Urinary bladder (tissue), 4 donors: ENCODE measurements at places on chromosomes 3 and 15. TPM values are rescaled to one million over a fixed set of nuclear protein-coding genes. Genes with fewer than 3 reads are reported as not detected.

- no peak for DNase-seq
Measured at GRCh38 chr3:44894485-44894884, 20.1 kb downstream of the TGM4 start.

The MDFIC2 gene
- not detected for polyA plus RNA-seq

The EPB42 gene
- not detected for polyA plus RNA-seq

DNA sequence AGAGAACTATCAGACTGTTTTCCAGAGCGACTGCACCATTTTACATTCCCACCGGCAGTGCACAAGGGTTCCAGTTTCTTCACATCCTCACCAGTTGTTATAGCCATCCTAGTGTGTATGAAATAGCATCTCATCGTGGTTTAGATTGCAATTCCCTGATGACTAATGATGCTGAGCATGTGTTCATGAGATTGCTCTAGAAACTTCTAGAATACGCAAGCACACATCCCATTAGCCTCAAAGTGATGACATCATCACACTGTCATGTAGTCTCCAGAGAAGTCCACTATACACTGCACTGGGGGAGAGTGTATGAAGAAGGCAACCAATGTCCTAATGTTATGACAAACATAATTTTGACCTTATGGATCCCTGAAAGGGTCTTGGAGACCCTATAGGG, 30.1 kb downstream of the FBLN2 start:
- no peak for DNase-seq

DNA sequence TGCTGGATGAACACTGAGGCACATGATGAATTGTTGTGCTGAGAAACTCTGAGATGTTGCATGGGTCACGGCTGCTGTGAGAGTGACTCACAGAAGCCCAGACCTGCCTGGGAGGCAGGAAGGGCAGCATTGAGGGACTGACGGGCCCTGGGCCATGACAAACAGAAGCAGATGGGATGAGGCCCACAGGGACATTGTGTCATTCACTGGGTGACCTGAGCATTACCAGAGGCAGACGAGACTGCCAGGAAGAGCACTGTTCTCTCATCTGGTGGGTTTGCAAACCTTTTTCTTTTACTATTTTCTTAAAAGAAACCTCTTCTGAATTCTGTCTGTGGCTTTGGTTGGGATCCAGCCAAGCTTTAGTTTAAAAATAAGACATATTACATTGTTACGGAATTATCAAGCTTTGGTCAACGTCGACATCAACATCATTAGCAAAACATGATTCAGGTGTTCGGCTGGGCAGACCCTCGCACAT, 67.8 kb downstream of the BDH1 start:
- DNase-seq, result no peak

- DNase-seq, result no peak
Measured at GRCh38 chr3:83230376-83230775, 1468.9 kb upstream of the GBE1 start.

DNA sequence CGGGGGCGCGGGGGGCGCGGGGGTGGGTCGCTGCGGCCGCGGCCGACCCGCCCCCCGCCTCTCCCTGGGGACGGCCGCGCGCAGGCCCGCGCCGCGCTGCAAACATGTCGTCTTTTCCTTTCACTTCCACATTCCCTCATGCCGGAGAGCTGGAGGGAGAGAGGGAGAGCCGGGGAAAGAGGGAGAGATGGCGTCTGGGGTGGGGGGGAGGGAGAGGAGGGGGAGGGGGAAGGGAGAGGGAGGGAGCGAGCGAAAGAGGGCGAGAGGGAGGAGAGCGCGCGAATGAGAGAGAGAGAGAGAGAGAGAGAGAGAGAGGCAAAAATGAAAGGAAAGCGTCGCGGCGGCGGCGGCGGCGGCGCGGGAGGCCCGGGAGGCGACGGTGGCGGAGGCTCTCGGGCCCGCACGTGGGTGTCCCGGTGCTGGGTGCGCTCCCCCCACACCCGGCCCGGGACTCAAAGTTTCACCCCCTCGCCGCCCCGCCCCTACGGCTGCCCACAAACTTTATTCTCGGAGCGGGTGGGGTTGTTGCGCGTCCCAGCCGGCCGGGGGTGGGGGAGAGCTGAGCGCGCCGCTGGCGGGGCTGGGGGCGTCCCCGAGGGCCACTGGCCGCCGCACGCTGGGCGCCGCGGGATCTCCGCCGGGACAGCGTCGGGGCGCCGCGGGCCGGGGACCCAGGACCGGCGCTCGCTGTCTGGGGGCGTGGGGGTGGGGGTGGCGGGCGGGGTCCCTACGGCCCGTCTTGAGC, 731 bp downstream of the ZNF710 start:
- DNase-seq, result no peak

DNA sequence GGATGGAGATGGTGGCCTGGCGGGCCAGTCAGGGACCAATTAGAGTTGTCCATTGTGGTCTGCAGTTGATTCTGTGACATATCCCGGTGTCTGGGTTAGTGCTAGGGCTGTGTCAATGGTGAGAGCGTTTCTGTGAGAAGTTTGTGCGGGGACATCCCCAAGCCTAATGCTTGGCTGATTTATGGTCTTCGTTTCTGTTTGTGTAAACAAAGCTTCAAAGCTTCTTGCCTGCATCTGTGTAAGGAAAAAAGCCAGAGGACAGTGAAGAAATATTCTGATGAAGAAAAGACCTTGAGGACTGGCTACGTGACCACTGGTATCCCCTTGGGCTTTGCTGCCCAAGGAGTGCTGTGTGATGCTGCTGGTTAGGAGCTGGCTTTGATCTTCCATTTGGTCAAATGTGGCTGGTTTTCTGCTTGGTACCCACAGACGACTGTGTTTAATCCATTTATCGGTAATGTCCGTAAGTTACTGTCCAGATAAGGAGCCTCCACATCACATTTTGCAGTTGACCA, 74.6 kb upstream of the LRTM1 start:
- DNase-seq, result no peak

The TIGIT gene
- 0.18 TPM for polyA plus RNA-seq

DNA sequence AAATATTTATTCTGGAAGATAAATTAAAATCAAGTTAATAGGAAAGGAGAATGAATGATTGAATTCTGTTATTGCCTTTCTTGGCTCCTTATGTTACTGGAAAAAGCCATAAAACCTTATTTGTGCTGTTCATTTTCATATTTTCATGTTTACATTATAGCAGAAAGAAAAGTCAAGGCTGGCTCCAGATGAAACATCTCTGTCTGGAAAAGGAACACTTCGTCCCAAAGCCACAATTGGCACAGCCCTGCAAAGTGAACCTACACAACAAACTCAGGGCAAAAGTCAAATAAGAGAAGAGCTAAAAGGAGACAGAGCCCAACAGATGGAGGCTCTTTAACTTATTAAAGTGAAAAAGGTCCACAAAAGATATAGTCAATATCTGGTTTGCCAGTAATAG, 73.4 kb downstream of the GTPBP8 start:
- no peak for DNase-seq

- DNase-seq, result no peak
Measured at GRCh38 chr3:14322001-14322400, 80.4 kb upstream of the SLC6A6 start.

DNA sequence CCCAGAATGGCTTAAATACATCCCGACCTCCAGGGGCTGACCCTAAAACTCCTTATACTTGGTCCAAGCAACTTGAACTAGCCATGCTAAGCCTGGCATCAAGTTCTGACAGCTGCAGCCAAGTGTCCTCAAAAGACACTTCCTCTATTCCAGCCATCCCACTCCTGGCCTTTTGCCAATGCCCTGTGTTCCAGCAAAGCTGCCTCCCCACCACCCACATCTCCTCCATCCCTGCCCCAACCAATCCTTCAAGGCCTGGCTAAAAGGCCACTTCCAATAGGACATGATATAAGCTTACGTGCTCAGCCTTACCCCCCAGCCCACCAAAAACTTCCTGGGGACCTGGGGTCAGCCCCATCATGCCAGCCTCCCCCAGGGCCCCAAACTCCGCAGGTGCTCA, 40.9 kb downstream of the SEMA3G start:
- DNase-seq, result no peak

- no peak for DNase-seq
Measured at GRCh38 chr3:13338231-13338630, 81.9 kb downstream of the NUP210 start.

GRCh38 chr15:40594429-40594836, 384 bp downstream of the KNL1 start:
- DNase-seq, result no peak

- no peak for DNase-seq
Measured at GRCh38 chr3:127396473-127396872, 108.6 kb upstream of the PRR20G start.

DNA sequence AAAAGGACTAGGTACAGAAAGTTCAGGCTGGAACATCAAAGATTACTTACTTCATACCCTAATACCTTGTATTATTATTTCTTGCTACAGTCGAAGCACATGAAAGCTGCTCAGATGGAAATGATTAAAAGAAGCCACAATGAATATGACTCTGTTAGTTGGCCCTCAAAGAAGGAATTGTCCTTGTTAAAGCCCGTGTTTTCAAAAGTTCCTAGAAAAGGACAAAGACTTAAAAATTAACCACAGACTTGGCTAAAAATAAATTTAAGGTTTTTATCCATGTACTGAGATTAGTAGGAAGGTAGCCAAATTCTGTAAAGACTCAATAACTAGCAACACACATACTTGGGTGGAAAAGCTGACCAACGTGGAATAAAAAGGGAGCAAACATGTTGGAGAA, 251.0 kb upstream of the RARB start:
- DNase-seq, result no peak

The SCN11A gene
- polyA plus RNA-seq, result 0.32 TPM

The SAXO2 gene
- polyA plus RNA-seq, result 0.49 TPM

The UACA gene
- 12.8 TPM for polyA plus RNA-seq

- no peak for DNase-seq
Measured at GRCh38 chr3:149727656-149728055, 24.6 kb downstream of the COMMD2 start.

- DNase-seq, result no peak
Measured at GRCh38 chr15:74340150-74340549, 27.3 kb downstream of the CYP11A1 start.

DNA sequence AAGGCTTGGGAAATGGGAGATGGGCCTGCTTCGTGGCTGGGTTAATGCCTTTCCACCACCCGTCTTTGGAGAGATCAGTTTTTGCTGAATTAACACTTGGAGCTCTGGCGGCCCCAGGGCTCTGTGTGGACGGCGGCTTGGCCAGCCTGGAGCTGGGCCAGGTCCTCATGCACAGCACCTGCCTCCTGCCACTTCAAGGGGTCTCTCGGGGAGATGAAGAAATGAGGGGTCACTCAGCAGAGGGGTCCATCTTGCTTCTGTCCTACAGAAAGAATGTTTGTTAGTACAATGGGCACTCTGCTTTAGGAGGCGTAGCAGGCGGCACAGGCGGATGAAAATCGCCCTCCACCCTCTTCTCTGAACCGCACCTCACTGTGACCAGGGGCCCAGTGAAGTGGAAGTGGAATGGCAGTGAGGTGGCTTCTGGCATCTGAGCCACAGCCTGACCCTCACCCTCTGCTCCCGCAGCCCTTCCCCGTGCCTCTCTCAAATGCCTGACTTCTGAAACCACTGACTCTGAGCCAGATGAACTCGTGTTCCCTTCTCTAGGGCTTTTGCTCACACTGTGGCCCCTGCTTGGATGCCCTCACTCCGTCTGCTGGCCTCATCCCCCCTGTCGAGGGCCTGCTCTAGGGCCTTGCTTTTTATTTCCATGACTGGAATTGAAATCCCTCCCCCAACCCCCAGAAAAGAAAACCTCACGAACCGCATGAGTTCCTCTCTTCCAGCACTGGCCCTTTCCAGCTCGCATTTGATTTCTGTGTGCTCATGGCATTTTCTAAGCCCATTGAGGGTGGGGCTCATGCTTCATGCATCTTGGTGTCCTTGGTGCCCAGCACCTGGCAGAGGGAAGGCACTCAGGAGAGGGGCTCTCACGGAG, 42.2 kb downstream of the CHDH start:
- DNase-seq, result no peak

DNA sequence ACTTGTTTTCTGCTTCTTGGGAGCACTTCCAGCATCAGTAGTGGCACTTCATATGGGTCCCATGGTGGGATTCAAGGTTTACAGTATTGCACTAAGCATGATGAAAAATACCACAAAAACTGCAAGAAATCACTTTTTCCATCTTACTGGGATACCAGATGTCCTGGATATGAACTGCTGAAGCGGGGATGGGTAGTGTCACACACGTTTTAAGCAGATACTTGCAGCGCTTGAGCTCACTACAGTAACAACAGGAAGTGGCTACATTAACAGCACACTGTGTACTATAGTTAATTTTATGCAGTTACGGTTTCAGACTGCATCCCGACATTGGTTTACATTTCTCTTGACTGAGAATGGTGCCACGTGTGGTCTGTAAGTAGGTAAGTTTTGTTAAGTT, 3.5 kb upstream of the ISG20 start:
- DNase-seq, result no peak

DNA sequence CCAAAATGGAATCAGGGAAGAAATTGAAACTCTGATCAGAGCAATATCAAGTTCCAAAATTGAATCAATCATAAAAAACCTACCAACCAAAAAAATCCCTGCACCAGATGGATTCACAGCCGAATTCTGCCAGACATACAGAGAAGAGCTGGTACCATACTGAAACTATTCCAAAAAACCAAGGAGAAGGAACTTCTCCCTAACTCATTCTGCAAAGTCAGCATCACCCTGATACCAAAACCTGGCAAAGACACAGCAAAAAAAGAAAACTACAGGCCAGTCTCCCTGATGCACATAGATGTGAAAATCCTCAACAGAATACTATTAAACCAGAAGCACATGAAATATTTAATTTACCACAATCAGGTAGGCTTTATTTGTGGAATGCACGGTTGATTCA, 118.1 kb downstream of the MYRIP start:
- no peak for DNase-seq

The HPS3 gene
- 12.7 TPM for polyA plus RNA-seq

DNA sequence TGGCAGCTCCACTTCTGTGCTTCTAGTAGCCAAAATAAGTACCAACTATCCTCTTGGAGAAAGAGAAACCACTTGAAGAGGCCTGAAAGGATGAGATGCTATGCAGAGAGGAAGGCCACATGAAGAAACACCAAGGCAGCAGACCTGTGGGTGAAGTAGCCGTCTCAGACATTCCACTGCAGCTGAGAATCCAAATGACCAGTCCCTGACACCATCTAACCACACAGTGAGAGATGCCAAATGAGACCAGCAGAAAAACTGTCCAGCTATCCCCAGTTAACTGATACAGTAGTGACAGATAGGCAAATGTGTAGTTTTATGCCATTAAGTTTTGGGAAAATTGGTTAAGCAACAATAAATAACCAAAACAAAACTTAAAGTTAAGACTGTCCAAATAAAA, 47.9 kb upstream of the ZSCAN2 start:
- no peak for DNase-seq

GRCh38 chr3:53890726-53891475, 758 bp downstream of the SELENOK start:
- no peak for DNase-seq

- DNase-seq, result no peak
Measured at GRCh38 chr3:69752241-69752640, 13.0 kb downstream of the MITF start.

DNA sequence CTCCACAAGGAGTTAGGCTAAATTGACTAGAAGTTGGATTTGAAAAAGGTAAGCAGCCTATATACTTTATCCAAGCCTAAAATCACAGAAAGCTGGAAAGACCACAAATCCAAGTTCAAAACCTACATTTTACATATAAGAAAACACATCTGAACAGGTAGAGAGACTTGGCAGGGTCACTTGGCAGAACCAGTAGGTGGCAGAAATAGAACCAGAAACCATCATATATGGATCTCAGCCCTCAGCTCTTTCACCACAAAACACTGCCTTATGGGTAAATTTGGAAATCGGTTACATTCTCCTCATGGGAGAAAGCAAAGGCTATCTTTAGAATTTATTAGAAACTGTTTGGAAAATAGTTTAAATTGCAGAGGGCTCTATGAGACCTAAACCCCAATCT, 44.2 kb downstream of the MKRN2 start:
- DNase-seq, result no peak

The LNP1 gene
- 4.8 TPM for polyA plus RNA-seq

The FRMD5 gene
- 0.32 TPM for polyA plus RNA-seq

The PCOLCE2 gene
- polyA plus RNA-seq, result 82.8 TPM
